Stimulated activated CD4-positive, alpha-beta T cell treated with anti-CD3 and anti-CD28 coated beads, Interleukin-1b, Interleukin-23, amount 100 ng/mL, for 1 hour (primary cell): ENCODE measurements at places on chromosomes 7 and 10.

- DNase-seq, result no peak
Observed at GRCh38 chr7:142583446-142583845, 165.8 kb upstream of the PRSS1 start.

DNA sequence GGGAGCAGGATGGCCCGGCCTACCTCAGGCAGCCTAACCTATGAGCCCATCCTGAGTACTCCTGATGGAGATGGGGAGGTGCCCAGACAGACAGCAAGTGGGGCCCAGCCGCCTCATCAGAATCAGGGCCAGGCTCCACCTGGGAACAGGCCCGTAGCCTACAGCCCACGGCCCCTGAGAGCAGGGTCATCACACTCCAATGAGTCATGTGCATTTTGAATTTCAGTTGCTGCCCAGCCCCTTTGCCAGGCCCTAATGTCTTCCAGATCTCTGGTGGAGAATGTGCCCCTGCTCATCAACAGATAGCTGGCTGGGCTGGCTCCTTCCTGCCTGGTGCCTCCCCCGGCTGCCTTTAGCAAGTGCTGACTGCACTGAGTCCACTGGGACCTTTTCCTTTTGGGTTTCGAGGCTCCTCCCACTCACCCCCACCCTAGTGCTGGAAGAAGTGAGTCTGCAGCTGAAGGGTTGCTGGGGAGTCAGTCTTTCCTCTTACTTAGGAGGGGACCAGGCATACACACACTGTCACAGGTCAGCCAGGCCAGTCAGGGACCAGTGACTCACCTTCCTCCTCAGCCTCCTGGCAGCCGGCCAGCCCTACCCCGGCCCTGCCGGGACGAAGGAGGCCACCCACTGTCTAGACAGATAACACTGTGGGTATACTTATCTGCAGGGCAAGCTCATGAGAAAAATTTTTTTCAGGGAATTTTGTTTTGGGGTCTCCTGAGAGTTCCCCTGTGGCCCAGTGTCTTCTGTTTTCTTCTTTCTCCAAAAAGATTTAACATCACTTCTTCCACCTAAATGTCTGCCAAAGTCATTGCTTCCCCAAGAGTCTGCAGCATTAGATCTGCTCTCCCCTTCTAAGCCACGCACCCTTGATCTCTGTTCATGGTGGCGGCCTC, 9.1 kb upstream of the ASIC3 start:
- DNase-seq, result no peak

- DNase-seq, result no peak
Observed at GRCh38 chr7:2383543-2384274, 19.7 kb upstream of the CHST12 start.

DNA sequence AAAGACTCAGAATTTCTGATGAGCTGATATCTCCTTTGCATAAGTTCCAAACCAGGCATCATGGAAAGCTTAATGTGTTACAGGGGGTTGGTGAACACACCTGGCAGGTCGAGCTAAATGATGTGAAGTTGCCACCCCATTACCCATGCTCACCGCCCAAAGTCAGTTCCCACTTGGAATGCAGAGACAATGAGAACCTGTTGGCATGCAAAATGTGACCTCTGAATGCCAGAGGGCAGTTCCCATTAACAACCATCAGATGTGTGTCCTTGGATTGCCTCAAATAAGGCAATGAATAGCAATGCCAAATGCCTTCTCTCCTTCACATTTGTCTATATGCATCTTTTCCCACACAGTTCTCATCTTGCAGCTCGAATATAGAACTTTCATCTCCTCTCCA, 190.7 kb downstream of the CDCA7L start:
- DNase-seq, result no peak

GRCh38 chr10:12806228-12807095, 195.1 kb downstream of the CCDC3 start:
- no peak for DNase-seq

GRCh38 chr10:29569795-29570194, 65.0 kb downstream of the SVIL start:
- no peak for DNase-seq
